CD4-positive, alpha-beta T cell treated with Interleukin-17A for 1 hour (primary cell): ENCODE measurements at places on chromosomes 3 and 15.
A peak's percentile ranks its signal among the peaks of the same experiment; 100 is the strongest.

DNA sequence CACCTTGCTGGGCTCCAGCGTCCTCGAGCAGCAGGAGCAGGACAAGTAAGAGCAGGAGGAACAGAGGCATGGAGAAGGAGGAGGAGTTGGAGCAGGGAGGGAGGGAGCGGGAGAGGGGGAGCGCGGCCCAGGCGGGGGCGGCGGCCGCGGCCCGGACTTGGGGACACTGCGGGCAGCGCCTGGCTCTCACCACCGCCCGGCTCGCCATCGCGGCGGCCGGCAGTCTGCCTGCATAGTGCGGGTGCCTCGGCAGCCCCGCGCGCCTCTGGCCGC, 440 bp downstream of the DCBLD2 start:
- DNase-seq: no peak

- DNase-seq: no peak
Observed at GRCh38 chr3:59866076-59866475, 816.3 kb upstream of the CFAP20DC start.

- DNase-seq: no peak
Observed at GRCh38 chr3:37200141-37200540, 25.8 kb upstream of the LRRFIP2 start.

DNA sequence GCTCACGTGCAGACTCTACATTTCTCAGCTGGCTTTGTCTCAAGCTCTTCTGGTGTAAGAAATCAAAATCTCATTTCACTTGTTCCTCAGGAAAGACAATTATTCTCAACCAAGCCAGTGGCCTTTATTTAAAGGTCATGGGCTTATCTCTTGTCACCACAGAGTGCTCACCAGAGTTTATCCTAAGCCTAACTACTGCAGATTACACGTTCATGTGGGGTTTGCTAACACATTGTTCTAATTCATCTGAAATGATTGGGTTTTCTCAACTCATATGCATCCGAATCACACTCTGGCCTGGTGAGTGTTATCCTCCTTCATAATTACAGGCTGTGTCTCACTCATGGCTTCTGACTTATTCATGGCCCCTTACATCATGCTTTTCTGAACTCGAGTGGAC, 83.3 kb upstream of the TSC22D2 start:
- DNase-seq: no peak

DNA sequence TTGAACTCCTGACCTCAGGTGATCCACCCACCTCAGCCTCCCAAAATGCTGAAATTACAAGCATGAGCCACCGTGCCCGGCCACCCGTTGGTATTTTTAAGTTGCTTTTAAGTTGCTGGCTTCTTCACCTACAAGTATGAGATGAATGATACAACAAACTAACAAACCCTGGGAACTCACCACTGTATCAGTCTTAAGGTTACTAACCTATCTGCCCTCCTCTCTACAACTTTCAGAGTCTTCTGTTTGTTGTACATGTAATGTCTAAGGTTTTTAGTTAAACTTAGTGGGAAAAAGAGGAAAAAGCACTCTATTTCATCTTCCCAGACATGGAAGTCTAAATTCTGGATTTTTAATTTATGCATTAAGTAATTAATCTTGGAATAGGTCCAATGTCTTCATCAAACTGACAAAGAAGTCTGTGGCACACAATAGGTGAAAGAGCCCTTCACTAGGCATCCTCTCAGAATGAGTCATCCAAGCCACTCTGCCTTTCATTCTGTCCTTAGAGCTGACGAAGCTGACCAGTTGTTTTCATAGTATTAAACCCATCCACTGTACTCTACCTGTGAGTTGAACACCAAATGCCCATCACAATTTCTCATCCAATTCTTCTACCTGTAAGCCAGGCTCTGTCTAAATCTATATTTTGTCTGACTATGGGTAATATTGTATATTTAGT, 936.1 kb downstream of the TUSC7 start:
- DNase-seq: no peak

DNA sequence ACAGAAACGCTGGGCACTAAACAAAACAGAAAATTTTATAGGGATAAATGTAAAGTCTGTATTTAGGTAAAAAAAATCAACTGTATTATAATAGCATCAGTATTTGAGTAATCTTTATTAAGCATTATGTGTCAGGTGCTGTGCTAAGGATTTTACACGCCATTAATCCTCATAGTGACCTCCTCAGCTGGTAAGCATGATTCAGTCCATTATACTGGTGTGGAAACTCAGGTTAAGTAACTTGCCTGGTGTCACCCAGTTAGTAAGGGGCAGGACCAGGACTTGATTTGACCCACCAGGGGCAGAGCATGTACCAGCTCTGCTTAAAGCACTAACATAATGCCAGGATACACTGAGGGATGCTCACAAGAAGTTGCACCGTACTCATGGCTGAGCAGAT, 4.8 kb downstream of the MYO5C start:
- no peak for DNase-seq

DNA sequence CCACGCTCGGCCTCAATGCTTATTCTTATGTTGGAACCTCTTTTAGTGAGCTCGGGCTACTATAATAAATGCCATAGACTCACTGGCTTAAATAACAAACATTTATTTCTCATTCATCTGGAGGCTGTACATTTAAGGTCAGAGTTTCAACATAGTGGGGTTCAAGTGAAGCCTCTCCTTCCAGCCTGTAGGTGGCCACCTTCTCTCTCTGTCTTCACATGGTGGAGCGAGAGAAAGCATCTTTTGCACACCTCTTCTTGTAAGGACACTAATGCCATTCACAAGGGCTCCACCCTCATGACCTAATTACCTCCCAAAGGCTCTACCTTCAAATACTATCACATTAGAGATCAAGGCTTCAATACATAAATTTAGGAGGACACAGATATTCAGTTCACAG, 520.3 kb upstream of the EPHA6 start:
- DNase-seq: no peak

DNA sequence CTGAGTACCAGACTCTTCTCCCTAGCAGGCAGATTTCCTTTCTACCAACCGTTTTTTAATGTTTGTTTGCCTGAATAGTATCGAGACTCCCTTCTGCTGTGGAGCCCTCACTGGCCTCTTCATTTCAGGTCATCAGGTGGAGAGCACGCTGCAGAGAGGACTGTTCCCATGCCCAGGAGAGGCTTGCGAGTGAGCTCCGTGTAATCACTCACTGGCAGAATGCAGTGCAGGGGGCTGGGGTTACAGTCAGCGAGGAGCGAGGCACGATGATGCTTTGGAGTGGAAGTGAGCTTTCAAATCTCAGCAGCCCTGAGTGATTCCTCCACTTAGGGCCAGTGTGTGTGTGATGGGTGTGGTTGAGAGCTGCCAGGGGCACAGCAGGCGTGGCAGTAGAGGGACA, 385.2 kb downstream of the SHQ1 start:
- no peak for DNase-seq

GRCh38 chr3:72308641-72309040, 523.7 kb upstream of the PROK2 start:
- DNase-seq: no peak

DNA sequence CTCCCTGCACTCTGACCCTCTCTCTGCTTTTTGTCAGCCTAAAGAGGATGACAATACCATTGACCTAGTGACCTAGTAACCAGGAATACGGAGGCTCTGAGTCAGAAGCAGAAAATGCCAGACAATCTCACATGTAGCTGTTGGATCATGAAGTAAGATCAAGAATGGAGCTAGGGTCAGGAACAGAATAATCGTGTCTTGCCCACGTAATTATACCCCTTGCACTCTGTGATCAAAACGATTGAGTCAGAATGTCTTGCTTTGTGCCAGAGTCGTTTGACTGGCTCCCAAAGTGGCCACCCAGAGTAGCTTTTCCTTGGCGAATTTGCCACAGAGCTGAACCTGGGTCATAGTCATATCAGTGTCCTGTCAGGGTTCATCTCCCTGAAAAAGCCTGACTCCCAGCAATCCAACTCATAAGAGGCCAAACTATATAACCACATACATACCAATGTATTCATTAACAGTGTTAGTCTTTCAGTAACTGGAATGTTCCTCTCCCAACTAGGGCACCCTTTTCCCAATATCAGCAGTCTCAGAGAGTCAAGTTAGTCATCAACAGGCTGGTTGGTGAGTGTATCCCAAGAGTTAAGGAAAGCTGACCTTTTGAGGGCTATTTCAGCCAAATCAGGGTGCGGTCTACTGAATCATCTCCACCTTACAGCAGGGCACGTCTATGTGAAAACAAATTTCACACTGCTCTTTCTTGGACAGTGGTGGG, 5.0 kb upstream of the CDV3 start:
- DNase-seq: no peak

DNA sequence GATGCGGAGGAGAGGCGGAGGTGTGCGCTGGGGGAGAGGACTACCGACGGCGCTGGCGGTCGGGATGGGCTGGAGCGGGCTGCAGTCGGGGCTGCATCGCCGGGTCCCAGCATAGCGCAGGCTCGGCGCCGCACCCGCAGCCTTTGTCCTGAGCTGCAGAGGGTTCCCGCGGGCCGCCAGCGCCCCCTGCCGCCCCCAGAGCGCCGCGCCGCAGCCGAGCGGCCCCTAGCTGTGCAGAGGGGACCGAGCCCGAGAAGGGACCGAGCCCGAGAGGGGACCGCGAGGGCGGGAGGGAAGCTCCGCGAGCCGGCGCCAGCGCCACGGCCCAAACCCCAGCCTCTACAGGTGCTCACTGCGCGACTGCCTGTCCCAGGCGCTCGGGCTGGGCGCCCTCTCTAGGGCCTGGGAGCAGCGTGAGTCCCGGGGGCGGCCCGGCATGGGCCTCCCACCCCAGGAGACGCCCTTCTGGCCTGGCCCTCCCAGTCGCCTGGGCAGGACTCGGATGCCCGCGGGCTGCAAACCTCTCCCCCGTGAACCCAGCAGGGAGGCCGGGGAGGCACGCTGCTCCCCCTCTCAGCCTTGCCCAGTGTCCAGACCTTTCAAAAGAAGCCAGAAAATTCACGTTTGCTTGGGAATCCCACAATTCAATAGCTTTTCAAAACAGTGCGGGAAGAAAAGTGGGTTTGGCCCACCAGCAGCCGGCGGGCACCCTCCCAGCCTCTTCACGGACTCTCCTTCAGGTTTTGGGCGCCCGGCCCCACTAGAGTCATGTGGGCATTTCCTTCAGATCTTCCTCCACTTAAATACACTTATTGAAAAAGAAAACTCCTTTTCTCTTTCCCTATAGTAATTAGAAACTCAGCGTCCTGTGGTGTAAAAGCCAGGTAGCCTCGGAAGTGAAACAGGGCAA, 134.7 kb downstream of the TPRA1 start:
- DNase-seq: peak; percentile 33

GRCh38 chr3:142004025-142004424, 127.6 kb downstream of the ATP1B3 start:
- DNase-seq: no peak

DNA sequence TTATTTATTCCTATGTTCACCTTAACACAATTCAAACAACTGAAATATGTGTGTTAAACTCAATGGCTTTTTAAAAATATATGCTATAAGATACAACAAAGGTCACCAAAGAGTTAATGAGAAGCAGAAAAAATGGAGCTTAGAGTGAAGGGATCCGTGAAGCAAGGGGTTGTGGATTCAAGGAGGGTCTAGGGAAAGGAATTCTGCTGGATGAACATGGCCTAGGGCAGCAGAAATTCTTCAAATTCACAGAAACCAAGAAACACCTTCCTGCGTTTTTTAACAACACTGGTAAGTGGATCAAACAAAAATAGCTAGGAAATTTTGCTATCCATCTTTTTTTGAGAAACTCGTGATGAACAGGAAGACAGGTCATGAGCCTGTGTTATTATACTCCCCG, 59.3 kb upstream of the PLSCR5 start:
- no peak for DNase-seq

DNA sequence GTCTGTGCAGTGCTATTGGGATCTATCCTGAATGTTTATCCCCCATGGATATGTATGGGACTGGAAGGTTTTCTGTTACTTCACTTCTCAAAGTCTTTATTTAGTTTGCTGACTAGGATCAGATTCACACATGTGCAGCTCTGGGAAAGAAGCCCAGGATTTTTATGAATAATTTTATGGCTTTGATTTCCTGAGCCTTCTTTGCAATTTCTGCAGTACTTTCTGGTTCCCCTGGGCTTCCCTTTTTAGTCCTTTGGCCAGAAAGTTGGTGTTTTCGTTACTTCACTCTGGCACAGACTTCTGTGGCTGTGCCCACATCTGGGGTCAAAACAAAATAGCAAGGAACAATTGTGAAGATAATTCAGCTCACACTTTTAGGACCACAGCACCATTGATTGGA, 721.0 kb downstream of the OTOL1 start:
- no peak for DNase-seq

GRCh38 chr15:78640527-78641101, 396 bp downstream of the CHRNB4 start:
- no peak for DNase-seq

DNA sequence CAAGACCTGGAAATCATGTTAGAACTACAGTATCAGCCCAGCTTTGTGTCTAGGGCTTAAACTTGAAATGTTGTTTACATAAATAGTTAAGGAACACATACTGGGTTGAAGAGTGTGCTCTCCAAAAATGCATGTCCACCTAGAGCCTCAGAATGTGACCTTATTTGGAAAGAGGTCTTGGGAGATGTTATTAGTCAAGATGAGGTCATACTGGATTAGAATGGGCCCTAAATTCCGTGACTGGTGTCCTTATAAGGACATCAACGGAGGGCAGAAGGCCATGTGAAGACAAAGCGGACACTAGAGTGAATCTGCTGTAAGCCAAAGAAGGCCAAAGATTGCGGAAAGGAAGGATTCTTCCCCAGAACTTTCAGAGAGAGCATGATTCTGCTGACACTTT, 759.2 kb upstream of the CFAP20DC start:
- DNase-seq: no peak

GRCh38 chr3:62246094-62246493, 127.3 kb downstream of the FEZF2 start:
- DNase-seq: no peak

DNA sequence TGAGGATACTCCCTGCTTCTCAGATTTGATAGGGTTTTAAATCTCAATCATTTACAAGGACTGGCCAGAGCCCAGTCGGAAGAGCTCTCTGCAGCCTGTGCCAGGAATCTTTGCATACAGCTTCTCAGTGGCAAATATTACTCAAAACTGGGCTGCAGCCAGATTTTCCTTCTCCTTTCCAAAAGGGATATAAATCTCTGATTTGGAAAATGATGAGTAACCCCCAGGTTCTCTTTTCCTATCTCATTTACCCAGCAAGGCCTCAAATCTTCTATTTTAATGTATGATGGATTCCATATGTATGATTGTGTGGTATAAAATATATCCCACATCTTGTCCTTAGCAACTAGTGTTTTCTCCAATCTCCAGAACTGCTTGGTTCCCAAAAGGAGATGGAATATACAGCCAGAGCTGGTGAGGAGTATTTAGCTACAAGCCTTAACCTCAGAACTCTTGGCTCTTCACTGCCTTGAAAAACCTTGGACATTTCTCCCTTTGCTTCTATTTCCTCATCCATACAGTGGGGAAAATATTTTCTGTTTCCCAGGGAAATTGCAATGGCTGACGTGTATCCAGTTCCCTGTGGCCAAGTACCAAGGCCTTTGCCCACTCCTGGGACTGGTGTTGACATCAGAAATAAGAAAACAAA, 114.4 kb downstream of the ATG7 start:
- DNase-seq: no peak

GRCh38 chr3:48856469-48856868, 8.8 kb upstream of the PRKAR2A start:
- no peak for DNase-seq

- DNase-seq: no peak
Observed at GRCh38 chr15:51200792-51201191, 106.1 kb upstream of the TNFAIP8L3 start.

- no peak for DNase-seq
Observed at GRCh38 chr3:148950806-148951205, 40.5 kb upstream of the GYG1 start.
